ENCODE measurements at places on chromosomes 6 and 20. TPM values are rescaled to one million over a fixed set of nuclear protein-coding genes. Genes with fewer than 3 reads are reported as not detected.

GRCh38 chr6:43246301-43247113, 3.2 kb downstream of the TTBK1 start:
- DNase-seq = peak; percentile 5

- DNase-seq = peak; percentile 97
These were observed 32.5 kb upstream of the PIM1 start for GRCh38 chr6:37137201-37138090.

GRCh38 chr20:47546184-47547033, 44.7 kb downstream of the NCOA3 start:
- peak; percentile 76 for DNase-seq

GRCh38 chr6:169118346-169118830, 135.3 kb downstream of the THBS2 start:
- no peak for DNase-seq

- DNase-seq = no peak
These were observed 380.3 kb upstream of the ARID1B start for GRCh38 chr6:156396791-156397418.

DNA sequence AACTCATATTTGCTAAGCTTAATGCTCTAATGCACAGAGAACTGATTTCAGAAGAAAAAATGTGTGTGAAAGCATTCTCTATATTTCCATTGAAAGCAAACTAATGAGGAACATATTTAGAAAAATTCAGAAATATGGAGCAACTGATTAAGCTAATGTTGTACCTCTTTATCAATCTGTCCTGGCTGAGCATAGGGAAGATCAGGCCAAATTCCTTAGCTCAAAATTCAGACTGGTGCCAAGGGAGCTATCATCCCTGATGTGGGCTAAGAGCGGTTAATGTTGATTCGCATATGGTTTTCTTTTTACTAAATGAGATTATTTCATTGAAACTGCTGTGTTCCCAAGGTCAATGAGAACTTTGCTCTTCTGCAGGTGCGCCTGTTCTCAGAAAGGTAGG, 93.9 kb upstream of the HS3ST5 start:
- DNase-seq = no peak

DNA sequence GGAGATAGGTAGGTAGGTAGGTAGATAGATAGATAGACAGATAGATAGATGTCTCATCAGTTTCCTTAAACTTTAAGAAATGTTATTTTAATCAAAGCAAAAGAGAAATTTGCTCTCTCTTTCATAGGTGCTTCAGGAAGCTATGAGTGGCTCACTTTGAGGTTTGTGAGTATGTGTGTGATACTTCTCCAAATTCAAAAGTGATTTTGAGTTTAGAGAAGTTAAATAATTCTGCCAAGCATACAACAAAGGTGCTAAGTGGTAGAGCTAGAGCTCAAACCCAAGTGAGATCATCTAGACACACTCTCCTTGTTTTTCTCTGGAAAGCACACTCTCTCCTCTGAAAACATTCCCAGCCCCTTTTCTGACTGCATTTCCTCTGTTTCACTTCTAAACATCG, 156.2 kb downstream of the EDN1 start:
- no peak for DNase-seq

Gene FAM217A
- total RNA-seq = not detected

Data from fibroblast of villous mesenchyme (primary cell).